ENCODE measurements at places on chromosomes 6 and 20.

GRCh38 chr6:166097914-166098522, 69.6 kb downstream of the TBXT start:
- DNase-seq, result peak; percentile 65

- DNase-seq, result no peak
These were observed 174.8 kb upstream of the QKI start for GRCh38 chr6:163239572-163240340.

DNA sequence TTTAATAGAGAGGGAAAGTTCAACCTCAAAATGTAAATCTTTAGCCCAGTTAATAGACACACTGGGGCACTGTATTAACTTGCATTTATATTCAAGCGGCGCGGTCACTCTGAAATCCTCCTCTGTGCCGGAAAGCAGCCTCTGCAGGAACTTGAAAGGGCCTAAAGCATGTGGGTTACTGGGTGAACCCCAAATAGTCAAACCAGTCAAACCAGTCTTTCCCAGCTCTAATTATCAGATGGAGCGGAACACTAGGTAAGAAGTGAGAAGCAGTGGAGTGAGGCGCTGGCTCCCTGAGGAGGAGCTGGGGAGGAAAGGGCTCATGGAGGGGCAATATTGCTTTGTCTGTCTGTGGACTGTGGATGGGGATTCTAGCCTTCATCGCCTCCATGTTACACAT, 531.3 kb downstream of the QKI start:
- no peak for DNase-seq

GRCh38 chr20:18052856-18053255, 4.9 kb downstream of the OVOL2 start:
- DNase-seq, result no peak

DNA sequence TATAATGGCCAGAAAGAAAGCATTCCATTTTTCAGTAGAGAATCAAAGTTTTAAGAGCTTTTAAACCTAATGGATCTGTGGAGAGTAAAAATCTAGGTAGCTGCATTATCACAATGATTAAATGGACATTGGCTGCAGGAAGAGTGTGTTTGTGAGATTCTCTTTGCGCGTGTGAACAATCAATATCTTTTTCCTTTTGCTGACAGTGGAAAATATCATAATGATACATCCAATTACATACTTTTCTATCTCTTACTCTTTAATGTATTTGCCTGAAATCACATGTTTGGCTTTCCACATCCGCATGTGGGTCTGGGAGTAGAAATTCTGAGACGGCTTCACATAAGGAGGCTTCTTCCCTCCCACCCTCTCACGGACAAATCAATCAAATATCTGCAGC, 69.8 kb upstream of the DUSP22 start:
- no peak for DNase-seq

DNA sequence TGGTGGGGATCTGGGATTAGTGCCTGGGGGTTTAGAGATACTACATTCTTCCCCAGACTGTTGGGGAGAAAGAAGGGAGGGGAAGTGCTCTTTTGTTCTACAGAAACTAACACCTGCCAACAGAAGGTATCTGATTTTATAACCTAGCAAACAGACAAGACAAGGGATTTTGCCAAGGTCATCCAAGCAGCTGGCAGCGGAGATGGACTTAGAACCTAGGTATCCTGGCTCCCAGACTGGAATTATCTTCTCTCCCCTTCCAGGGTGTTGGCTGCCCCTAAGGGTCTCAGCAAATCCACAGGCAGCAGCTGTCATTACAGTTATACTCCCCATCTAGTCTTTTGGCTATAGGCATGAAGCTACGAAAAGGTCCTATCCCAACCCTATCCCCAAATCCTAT, 8.4 kb downstream of the SDC4 start:
- no peak for DNase-seq

DNA sequence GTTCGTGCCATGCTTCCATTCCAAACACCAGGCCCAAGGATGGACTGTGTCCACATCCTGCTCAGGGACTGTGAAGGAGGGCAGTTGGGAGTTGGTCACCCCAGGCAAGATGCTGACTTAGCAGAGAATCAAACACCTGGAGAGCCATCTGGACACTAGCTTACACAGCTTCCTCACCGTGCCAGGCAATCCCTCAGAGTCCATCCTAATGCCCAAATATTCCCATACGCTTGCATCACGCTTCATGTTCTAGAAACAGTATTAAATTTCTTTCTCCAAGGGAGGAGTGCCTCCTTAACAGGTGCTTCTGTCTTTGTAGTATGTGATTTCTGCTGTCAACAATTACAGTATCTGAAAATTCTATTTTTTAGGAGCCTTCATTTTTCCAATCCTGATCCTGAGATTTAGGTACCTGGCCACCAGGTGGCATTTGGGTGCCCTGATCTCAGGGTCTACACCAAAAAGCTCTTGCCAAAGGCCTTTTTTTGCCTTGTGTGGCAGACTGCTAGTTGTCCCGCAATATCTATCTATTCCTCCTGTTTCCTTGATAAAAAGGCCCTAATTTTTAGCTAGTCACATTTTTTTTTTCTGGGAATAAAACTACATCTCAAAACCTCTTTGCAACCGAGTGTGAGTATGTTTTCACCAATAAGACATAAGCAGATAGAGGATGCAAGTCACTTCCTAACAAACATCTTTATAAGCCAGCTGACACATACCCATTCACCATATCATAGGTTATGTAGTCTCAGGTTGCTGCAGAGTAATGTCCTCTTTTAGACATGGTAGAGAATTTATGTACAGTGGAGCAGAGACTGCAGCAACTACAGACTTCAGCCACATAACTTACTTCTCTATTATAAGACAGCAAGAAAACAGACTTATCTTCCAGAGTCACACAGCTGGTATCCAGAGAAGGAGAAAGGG, 85.0 kb downstream of the PREP start:
- no peak for DNase-seq

GRCh38 chr6:133184798-133185372, 56.3 kb upstream of the EYA4 start:
- DNase-seq, result no peak

- no peak for DNase-seq
These were observed 33.7 kb upstream of the SUMO4 start for GRCh38 chr6:149366267-149366921.

DNA sequence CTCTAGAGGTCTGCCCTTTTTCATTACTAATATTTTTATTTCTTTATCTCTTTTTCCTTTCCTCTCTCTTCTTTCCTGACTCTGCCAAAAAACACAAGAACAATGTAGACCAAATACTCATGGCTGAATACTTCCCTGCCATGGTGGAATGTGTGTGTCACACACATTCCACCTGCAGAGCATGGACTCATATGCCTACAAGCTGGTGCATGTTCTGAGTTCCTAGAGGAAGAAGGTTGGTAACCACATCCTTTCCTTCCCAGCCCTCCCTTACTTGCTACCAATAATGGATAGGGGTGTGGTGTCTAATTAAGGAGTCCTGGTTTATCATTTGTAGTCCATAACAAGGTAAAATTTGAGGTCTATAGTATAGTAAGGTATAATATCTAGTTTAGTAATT, 15.2 kb upstream of the CST9L start:
- DNase-seq, result no peak

DNA sequence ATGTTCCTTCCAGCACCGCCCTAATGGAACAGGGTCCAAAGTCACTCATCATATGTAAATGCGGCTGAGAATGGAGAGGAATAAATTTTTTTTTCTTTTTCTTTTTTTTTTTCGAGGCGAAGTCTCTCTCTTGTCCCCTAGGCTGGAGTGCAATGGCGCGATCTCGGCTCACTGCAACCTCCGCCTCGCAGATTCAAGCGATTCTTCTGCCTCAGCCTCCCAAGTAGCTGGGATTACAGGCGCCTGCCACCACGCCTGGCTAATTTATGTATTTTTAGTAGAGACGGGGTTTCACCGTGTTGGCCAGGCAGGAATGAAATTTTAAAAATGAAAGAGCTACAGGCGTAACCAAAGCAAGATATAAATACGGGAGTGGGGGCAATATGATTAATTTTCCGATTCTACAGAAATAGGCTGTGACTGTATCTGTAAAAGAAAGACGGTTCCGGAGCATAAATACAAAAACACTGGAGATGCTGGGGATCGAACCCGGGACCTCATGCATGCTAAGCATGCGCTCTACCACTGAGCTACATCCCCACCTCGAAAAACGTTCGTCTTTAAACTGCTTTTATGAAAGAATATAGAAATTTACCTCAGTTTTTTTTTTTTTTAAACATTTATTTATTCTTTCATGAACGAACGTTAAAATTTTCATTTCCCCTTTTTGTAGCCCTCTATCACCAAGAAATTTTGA, 132.2 kb downstream of the GPX5 start:
- peak; percentile 41 for DNase-seq

- DNase-seq, result no peak
These were observed 135.4 kb downstream of the MTFR2 start for GRCh38 chr6:136114661-136115060.

GRCh38 chr6:135858931-135859330, 7.4 kb downstream of the PDE7B start:
- no peak for DNase-seq

- no peak for DNase-seq
These were observed at the start of gene MRAP2 for GRCh38 chr6:84033523-84034451. Gene MRAP2 (plus strand): TSS chr6:84033772. CDS start chr6:84055319, 21,547 bp downstream.

GRCh38 chr6:154167126-154167525, 128.1 kb downstream of the OPRM1 start:
- no peak for DNase-seq
